ENCODE measurements at places on chromosomes 4 and X.
A peak's percentile ranks its signal among the peaks of the same experiment; 100 is the strongest.

DNA sequence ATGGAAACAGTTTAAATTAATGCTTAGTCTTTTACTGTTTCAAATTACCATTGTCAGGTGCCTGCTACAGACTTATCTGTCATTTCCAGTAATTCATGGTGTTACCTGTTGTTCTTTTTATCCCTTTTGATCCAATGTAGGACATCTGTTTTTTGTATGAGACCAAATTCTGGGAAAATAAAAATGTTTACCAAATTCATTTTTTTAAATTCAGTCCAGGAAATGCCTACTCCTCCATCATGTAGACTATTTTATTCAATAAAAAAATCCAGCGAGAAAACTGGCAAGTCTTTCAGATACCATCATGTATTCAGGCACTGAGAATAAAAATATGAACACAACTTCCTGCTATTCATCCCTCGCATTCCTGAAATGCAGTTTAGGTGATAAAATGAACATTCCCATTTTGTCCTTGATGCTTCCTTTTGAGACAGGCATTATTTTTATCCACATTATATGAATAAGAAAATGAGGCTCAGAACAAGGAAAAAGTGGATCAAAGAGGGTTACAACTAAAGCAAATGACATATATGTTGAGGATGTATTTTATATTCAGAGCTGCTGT lies 584.2 kb downstream of the SPRY1 start:
- no peak for DNase-seq

DNA sequence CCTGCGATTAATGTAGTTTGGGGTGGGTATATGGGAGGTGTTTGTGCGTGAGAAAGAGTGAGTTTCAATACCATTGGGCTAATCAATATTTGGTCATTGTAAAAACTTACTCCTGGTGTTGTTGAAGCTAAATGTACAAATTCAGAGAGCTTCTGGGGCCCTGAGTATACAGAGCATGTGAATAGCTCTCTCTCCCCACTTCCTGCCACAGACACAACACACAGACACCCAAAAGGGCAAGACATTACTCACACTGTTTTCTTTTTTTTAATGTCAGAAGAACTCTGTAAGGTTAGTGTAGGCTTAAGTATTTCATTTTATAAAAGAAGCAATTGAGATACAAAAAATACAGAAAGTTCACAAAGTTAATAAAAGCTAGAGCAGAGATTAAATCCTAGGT lies 151.3 kb upstream of the KCNIP4 start:
- DNase-seq, result no peak

DNA sequence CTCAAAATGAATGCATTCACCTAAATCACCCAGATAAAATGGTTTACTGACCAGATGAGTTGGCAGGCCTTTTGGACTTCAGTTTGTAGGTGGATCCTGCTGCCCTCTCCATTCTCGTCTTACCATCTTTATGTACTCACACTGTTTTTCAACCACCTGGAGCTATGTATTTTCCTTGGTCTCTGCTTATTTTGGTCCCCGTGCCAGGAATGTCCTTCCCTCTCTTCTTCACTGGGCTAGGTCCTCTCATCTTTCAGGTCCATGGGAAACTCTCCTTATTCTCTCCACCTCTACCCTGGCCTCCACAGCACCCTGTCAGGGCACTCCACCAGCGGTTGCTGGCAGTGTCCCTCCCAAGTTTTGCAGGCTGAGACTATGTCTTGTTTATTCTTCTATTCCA lies 2.6 kb downstream of the GPRIN3 start:
- no peak for DNase-seq

- DNase-seq, result no peak
Measured at GRCh38 chr4:33073811-33074210, 2353.6 kb downstream of the PCDH7 start.

DNA sequence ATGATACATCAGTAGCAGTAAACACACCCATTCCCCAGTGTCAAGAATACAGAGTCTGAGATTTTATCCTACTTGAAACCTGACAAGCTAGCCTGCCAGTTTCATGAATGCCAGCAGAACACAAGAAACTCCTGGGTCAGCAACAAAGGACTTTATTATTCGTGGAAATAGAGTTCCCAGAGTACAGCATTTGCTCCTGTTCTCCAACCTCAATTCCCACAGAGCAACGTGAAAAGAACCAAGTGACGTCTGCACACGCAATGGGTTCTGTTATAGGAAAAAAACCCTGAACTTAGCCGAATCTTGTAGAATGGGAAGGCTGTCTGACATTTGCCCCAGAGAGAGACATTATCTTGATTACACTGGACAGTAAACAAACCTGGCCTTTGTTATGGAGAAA lies 23.3 kb upstream of the INTU start:
- no peak for DNase-seq

GRCh38 chr4:6419452-6420028 lies 52.9 kb downstream of the PPP2R2C start:
- no peak for DNase-seq

- DNase-seq, result no peak
Measured at GRCh38 chrX:134682081-134682480, 23.8 kb upstream of the PLAC1 start.

DNA sequence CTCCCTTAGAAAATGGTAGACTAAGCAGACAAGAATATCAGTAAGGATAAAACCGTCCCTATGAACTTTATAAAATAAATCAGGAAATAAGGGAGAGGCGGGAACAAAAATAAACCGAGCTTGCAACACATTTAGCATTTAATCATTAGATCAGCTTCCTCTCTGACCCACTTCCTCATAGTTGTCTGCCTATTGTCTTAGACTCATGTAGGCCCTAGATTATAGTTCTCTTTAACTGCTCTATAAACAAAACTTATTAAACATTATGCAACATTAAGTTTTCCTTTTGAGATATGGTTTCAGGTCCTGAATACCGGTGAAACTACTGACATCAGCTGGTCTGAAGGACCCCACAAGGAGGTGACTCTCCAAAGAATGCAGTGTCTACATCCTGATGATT lies 15.8 kb upstream of the SRD5A3 start:
- no peak for DNase-seq

GRCh38 chr4:61877893-61878292 lies 677.8 kb downstream of the ADGRL3 start:
- DNase-seq, result no peak

- no peak for DNase-seq
Measured at GRCh38 chr4:142671516-142671915, 174.6 kb downstream of the INPP4B start.

- DNase-seq, result no peak
Measured at GRCh38 chr4:133565379-133565778, 416.3 kb downstream of the PCDH10 start.

GRCh38 chr4:175071123-175071522 lies 153.0 kb downstream of the ADAM29 start:
- DNase-seq, result no peak

- no peak for DNase-seq
Measured at GRCh38 chrX:25544641-25545040, 528.9 kb upstream of the ARX start.

- DNase-seq, result no peak
Measured at GRCh38 chrX:38175139-38175538, 45.5 kb downstream of the SRPX start.

- no peak for DNase-seq
Measured at GRCh38 chrX:10022580-10023245, 55.6 kb downstream of the CLDN34 start.

- peak; percentile 46 for DNase-seq
Measured at GRCh38 chrX:39688576-39689375, 409.0 kb downstream of the BCOR start.

DNA sequence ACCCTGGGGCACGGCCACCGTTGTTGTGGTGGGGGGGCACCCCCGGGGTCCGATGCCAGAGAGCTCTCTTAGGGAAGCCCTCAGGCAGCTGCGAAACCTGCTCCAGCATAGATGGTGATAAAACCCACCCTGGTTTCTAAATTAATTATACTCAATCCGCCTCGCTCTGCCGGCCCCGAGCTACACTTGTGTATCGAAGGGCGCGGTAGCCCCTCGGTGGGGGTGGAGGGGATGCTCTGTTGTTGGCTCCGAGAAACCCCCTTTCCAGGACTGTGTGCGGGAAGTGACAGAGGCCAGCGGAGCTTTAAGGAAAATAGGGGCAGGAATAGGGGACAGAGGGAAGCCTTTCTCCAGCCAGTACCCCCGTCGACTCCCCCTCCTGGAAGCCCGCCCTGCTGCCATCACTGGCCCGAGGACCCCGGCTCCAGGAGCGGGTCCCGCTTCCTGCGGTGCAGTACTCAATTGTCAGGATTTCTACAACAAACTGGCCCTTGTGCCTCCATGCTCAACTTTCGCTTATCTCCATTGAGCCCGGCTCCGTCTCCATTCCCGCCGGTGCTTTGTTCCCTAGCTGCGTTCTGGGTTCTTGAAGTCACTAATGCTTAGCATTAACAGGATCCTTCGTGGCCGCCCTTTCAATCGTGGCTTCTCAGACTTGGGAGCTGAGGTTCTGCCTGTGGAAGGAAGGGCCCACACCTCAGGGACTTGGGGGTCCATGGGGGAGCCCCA lies 408.2 kb downstream of the BCOR start:
- no peak for DNase-seq

DNA sequence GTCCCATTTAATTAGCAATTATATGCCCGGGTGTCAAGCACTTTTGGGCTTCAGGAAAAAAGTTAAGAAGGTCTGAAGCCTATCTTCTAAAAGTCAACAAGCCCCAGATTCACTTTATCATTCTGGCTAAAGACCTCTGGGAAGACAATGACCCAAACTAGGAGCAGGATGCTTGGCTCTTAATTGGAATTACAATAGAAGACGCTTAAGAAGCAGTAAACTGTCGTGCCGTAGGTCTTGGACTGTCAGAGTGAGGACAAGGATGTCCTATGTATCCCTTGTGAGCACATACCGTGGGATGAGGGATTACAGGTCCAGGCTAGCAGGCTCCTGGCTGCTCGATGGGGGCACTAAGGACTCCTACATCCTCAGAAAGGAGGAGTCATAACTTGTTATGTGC lies 3.2 kb upstream of the ARHGAP36 start:
- no peak for DNase-seq

GRCh38 chrX:102975016-102975415 lies 37.9 kb downstream of the RAB40AL start:
- DNase-seq, result no peak

- no peak for DNase-seq
Measured at GRCh38 chr4:142281999-142282398, 564.1 kb downstream of the INPP4B start.

- DNase-seq, result no peak
Measured at GRCh38 chr4:185933078-185933581, 121.1 kb upstream of the SORBS2 start.

GRCh38 chr4:40749717-40750460 lies at the start of gene NSUN7:
Gene NSUN7 (plus strand): TSS chr4:40749955. CDS start chr4:40750694, 739 bp downstream.
- DNase-seq, result peak; percentile 86

DNA sequence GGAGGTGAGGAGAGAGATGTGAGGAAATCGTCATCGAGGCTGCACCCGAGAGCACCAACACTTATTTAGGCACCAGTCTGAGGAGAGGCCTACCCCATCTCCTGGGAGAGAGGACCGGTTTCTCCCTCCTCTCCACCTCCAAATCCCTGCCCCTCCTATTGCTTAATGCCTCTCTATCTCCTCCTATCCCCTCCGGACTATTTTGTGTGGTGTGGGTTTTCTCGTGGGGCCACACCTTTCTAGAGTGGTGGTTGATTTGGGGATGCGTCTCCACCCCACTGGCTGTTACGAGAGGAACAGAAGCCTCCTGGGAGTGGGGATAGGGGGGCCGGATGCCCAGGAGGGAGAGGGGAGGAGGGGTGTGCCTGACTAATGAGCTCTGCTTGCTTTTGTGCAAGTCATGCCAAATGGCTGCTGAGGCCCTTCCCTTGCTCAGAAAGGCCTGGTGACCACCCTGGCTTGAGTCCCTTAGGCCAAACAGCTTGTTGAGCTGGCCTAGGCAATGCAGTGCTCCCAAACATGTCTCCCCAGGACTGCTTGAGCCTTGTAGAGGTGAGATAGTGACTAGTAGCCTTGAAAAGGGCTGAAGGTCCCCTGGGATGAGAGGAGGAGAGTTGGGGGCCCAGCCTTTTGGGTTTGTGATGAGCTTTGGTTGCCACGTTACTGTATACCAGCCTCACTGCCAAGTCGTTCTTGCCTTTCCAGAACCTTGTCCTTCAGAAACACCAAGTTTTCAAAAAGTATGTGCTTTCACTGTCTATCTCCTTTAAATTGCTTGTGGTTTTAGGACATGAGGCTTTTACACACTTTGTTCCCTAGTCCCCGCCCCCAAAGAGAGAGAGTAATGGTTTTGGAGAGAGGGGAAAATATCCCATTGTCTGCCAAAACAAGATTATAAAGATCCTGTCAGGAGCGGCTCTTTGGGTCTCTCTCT lies 1.2 kb downstream of the MSN start:
- no peak for DNase-seq

DNA sequence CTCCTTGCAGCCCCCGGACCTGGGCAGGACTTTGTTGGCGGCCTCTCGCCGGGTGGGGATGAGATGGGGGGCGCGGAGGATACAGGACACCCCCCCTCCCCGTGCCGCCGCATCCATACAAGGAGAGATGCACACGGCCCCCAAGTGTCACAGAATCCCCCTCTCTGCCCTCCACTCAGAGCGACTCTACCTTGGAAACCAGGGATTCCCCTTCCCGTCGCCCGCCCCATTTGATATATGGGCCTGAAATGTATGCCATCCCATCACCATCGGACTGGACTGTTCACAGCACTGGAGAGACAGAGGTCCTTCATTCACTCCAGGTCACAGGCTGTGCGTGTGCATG lies 426 bp downstream of the PORCN start:
- no peak for DNase-seq

GRCh38 chr4:13933191-13933590 lies 305.7 kb upstream of the BOD1L1 start:
- no peak for DNase-seq

DNA sequence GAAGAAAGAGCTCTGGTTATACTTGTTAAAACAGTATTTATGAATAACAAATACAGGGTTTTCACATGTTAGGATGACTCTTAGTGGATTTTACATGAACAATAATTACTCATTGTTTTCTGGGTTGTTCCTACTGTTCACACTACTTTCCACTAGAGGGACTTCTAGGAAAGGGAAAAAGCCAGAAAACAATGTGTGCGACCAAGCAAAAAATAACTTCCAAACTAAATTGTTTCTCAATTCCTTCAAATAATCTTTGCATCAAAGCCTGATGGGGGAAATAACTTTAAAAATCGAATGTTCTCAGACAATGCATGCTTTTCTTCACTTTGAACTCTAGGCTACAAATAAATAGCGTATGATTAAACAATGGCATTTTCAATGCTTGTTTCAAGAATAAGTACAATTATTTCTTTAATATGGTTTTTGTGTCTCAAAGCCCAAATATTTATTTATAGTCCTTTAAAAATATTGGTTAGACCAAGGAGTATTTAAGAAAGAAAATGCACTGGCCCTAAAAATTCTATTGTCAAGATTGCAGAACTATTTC lies 72.1 kb upstream of the ETNPPL start:
- no peak for DNase-seq

DNA sequence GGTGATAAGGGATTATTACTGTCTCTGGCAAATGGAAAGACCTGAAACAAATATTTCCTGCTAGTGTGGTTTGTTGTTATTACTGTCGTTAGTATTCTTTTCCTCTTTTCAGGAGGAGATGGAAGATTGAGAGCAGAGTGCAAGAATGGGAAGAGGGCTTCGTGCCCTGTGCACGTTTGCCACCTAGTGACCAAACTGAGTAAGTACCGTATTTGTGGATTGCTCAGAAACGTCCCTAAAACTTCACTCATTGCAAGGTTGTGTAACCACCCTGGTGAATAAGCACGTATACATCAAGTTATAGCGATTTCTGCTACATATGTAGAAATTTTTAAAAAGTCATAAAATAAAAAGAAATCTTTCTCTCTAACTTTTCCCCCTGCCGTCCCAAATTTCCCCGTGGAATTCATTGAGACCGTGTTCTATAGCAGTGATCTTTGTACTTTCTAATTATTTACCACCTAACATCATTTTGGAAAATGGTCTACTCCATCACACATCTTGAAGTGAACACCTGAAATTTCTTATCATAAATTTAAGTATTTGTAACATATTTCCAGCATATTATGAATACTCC lies 24.3 kb downstream of the LINC00632 start:
- DNase-seq, result no peak

All from mesothelial cell of epicardium (in vitro differentiated cells).